Skin of body (tissue), 3 donors: ENCODE measurements at places on chromosomes 7 and 10. TPM values are rescaled to one million over a fixed set of nuclear protein-coding genes. Genes with fewer than 3 reads are reported as not detected.

The VPS37D gene
- 3.6 TPM for total RNA-seq

The PPP1R17 gene
- not detected for total RNA-seq

The HKDC1 gene
- total RNA-seq: 0.10 TPM

The PLEKHA8 gene
- total RNA-seq: 13.9 TPM

The ACTL6B gene
- total RNA-seq: not detected

The HOXA3 gene
- 4.9 TPM for total RNA-seq

The GNGT1 gene
- total RNA-seq: not detected

The TMEM176B gene
- total RNA-seq: 24.6 TPM

The CFAP46 gene
- 0.39 TPM for total RNA-seq

The DNAJC2 gene
- total RNA-seq: 18.5 TPM

The SPDYE1 gene
- total RNA-seq: 0.10 TPM

The LDB3 gene
- 25.0 TPM for total RNA-seq

The FOXL3 gene
- total RNA-seq: not detected
